ENCODE measurements at places on chromosomes 7 and 10.

GRCh38 chr10:58412502-58412961, 27.3 kb downstream of the TFAM start:
- no peak for DNase-seq

- DNase-seq, result no peak
Measured at GRCh38 chr7:150753826-150754603, 16.8 kb downstream of the GIMAP5 start.

GRCh38 chr7:26306790-26307189, 15.1 kb downstream of the SNX10 start:
- DNase-seq, result no peak

- peak; percentile 75 for DNase-seq
Measured at GRCh38 chr7:141012044-141012685, 2.6 kb downstream of the MRPS33 start.

DNA sequence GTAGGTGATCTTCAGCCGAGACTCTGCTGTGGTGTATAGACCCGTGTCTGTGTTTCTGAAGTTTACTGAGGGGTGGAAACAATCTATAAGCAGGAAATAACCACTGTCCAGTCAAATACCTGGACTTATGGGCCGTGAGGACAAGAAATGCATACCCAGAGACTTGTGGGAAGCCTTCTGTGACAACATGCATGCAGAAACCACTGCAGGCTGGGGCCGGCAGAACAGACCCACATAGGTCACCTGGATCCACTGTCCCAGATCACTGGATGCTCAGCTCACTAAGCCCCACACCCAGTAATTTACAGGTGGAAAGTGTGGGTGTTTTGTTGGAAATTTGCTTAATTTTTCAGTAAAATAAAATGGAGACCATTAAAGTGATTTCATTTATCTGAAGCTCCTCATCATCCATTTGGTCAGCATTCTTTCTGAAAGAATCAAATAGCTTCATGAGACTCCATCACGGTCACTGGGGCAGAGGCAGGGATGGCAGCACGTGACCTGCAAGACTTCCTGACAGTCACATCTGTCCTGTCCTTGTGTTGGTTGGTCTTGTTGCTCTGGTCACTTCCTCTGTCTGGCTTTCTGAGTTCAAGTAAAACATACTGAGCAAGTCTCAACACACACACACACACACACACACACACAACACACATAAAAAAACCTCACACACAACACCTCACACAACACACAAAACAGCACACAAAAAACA, 108.3 kb downstream of the TNS3 start:
- DNase-seq, result no peak

- DNase-seq, result no peak
Measured at GRCh38 chr7:112371701-112372100, 78.6 kb upstream of the IFRD1 start.

DNA sequence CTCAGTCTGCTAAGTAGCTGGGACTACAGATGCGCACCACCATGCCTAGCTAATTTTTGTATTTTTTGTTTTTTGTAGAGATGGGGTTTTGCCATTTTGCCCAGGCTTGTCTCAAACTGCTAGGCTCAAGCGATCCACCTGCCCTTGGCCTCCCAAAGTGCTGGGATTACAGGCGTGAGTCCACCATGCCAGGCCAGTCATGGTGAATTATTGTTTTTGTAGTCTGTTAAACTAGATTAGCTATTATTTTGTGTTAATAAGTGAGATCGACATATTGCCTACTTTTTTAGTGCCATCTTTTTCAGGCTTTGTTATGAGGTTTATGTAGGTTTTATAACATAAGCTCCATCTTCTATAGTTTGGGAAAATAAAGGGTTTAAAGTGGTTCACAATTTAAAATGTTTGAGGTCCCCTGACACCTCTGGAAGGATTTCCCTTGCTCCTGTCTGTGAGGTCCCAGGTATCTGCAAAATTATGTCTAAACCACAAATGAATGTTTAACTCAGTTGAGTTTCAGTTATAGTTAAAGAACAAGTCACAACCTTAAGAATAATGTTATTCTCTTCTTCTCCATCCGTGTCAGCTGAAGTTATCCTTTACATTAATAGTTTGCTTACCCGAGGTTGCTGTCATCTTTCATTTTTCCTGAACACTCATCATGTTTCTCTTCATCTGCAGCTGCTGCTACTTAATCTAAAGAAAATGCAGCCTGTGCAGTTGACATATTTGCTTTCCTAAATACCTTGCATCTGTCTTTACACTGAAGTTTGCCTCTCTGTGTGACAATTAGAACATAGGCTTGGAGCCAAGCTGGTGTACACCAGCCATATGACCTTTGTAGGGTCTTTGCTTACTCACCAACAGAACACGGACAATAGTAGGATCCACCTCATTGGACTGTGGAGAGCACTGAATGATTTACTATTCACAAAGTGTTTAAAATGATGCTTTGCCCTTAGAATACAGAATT, 8.9 kb upstream of the VSTM4 start:
- no peak for DNase-seq

- DNase-seq, result no peak
Measured at GRCh38 chr10:9305018-9305655, 1250.6 kb downstream of the GATA3 start.

DNA sequence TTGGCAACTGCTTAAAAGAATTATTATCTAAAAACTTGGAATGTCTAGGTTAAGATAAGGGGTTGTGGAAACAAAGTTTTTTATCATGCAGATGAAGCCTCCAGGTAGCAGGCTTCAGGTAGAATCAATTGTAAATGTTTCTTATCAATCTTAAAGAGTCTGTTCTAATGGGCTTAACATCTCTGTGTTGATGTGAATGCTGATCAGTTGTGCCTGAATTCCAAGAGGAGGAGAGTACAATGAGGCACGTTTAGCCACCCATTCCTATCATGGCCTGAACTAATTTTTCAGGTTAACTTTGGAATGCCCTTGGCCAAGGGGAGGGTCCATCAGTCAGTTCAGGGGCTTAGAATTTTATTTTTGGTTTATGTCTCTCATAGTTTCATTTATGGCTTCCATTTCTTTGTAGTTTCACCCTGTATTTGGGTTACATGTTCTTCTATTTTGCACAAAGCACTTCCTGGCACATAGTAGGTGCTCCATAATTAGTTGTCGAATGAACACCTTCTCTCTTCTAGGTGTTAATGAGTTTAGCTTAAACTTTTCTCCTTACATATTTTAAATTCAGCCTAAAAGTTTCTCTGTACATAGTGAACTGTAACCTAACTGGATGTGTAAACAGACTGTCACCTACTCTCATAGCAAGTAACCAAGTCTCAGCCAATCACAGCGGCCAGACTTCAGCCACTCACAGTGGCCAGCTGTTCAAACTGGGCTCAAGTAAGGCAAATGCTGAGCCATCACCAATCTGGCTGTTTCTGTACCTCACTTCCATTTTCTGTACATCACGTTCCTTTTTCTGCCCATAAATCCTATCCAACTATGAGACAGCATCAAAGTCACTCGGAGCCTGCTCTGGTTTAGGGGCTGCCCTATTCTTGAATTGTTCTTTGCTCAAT, 34.7 kb downstream of the ALOX5 start:
- no peak for DNase-seq

DNA sequence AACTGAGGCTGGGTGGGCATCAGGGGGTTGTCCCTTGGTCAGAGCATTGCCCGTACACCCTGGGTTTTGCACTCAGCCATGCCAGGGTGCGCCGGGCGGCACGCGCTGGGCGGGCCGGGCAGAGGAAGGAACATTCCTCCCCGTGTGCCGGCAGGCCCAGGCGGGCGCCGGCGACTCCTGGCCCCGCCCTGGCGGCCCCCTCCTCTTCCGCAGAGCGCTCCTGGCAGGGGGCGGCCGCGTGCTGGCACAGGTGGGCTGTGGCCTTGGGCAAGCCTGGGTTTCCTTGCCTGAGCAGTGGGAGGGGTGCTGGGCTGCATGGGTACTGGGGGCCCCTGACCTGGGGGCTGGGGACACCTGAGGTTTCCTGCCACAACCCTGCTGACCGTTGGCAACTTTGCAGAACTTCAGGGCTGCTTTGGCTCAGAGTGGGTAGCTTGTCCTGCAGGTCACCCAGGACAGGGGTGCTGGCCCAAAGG, 3.9 kb downstream of the LFNG start:
- DNase-seq, result no peak

GRCh38 chr10:34574353-34574934, 240.7 kb downstream of the PARD3 start:
- DNase-seq, result no peak

GRCh38 chr7:117153016-117153545, 169.8 kb downstream of the WNT2 start:
- DNase-seq, result no peak

DNA sequence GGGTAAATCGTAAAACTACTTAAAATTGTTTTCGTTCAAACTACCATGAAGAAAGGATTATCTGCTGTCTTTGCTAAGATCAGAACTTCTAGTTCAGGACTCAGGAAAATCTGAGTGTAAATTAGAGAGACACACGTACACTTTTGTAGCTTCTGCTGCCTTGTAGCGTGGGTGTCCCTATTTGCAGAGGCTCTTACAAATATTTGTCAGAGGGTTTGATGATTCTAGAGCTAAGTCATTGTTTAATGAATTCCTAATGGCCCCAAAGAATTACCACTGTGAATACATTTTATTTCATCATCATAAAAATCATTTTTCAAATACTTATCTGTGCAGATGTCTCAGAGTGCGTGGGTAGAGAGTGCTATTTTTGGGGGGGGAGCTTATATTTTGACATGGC, 314.9 kb downstream of the LRMDA start:
- no peak for DNase-seq

DNA sequence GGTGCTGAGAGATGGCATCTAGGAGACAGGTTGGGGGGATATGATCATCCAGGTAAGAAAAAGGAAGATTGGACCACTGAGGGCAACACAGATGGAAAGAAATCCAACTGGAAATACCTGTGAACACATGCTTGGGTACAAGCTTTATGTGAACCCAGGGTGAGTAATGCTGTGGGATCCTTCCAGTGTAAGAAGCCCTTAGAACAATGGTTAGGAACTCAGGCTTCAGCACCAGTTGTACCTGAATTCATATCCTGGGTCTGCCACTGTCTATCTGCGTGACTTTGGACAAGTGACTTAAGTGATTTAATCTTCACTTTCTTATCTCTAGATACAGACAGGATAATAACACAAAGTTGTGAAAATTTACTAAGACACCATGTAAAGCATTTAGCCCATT, 131.0 kb downstream of the ST7 start:
- DNase-seq, result no peak

GRCh38 chr10:88980247-88980646, 10.4 kb upstream of the FAS start:
- no peak for DNase-seq

GRCh38 chr10:72097448-72098300, 9.3 kb upstream of the SPOCK2 start:
- DNase-seq, result no peak

DNA sequence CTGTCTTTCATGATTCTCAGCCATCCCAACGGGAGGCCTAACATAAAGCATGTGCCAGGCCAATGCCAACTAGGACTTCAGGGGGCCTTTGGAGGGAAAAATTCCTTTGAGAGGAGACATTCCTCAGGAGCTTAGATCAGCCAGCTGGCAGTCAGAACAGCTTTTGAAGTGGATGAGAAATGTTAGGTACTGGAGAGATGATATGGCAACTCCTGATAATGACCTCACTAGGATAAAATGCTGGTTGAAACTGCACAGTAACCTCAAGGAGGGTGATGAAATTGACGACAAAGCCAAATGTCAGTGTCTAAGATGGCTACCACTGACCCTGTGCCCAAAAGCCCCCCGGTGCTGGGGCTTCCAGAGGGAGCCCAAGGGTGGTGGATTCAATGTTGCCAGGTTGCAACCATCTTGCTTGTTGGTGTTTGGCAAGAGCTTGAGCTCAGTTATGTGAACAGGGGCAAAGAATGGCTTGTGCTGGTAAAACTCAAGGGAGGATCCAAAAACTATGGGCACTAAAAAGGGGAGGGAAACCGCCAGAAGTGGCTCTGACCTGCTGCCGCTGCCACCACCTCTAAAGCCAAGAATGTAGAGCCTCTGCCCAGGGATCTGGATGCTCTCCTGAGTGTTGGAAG, 121.2 kb downstream of the UBE2H start:
- no peak for DNase-seq

DNA sequence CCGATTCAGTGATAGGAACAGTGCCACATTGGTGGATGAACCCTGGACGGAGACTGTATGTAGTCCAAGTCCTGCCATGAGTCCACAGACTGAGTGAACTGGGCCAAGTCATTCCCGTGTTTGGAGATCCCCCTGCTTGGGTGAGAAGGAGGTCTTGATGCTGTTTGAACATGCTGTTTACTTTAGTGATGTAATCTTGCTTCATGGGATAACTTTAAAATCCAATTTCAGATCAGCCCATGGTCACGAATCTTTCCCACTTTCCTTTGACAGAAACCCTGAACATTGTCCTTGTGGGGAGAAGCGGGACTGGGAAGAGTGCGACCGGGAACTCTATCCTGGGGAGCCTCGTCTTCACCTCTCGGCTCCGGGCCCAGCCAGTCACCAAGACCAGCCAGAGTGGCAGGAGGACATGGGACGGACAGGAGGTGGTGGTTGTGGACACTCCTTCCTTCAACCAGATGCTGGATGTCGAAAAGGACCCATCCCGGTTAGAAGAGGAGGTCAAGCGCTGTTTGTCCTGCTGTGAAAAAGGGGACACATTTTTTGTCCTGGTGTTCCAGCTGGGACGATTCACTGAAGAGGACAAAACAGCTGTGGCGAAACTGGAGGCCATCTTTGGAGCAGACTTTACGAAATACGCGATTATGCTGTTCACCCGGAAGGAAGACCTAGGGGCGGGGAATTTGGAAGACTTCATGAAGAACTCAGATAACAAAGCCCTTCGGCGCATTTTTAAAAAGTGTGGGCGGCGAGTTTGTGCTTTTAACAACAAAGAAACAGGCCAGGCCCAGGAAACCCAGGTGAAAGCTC, 26.6 kb downstream of the GIMAP8 start:
- no peak for DNase-seq

DNA sequence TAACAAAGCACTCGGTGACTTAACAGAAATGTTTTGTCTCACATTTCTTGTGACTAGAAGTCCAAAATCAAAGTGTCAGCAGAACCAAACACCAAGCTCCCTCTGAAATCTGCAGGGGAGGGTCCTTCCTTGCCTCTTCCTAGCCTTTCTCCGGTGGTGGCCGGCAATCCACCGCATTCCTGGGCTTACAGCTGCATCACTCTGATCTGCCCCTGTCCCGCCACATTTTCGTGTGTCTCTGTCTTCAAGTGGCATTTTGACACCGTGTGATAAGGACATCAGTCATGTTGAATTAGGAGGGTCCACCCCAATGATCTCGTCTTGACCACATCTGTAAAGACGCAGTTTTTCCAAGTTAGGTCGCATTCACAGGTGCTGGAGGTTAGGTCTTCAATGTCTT, 30.5 kb upstream of the TOMM7 start:
- no peak for DNase-seq

DNA sequence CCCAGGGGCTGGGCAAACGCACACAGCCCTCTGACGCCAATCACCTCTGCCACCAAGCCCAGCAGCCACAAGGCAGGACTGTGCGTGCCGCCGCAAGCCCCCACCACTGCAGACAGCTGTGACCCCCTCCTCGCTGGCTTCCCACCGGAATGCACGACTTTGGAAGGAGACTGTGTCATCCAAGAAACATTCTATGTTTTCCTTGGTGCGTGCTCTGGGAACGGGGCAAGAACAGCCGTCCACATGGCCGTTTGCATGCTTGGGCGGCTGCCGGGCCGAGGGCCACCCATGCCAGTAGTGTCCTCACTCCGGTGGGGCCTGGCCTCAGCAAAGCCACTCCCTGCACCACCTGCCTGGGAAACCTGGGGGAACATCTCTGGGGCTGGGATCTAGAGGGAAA, 17.6 kb upstream of the ELN start:
- DNase-seq, result no peak

- DNase-seq, result no peak
Measured at GRCh38 chr10:83205861-83206260, 933.4 kb upstream of the GHITM start.

All from activated naive CD4-positive, alpha-beta T cell treated with anti-CD3 and anti-CD28 coated beads, Interleukin-2, amount 50 U/mL, for 72 hours (primary cell).